NCI-H187 treated with DMSO at 0.1 percent for 48 hours (cell line): ENCODE measurements at places on chromosomes 3 and 15.

DNA sequence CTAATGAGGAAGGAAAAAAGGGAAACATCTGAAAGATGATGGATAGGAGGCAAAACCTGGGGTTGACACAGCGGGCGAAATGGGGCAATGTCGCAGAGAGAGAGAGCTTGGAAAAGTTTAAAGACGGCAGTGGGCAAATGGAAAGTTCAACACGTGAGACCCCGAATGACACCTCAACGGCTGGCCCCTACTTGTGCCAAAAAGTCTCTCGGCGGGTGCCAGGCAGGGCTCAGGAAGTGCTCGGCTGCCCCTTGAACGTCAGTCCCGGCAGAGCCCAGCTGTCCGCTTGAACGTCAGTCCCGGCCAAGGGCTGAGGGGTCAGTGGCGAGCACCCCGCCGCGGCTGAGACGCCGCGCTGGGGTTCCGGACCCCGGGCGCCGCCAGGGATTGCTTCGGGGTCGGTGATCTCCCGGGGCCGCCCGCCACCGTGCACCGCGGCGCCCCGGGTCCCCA, 658 bp downstream of the EOGT start:
- no peak for DNase-seq

DNA sequence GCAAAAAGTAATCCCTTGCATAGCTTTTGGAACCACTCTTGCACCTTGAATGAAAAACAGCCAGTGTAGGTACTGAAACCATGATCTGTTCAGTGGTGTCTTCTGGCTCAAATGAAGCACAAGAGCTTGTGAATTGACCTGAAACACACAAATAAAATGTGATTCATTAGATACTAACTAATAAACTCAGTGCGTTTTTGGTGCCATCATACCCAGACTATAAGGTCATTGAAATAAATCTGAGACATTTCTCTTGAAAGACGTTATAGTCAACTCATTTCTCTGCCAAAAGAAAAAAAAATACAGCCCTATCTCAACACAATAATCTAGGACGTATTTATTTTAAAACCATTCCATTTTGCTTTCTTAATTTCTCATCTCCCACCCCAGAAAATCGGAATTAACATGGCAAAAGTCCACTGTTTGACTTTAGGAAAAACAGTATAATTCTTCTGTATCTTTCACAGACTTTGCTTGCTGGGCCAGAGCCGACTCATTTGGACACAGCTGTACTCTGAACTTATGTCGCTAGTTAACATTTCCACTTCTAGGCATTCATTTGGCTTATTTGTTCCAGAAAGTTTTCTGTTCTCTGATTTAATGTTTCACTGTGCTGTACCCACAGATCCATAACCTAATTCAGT, 284.9 kb upstream of the TBL1XR1 start:
- no peak for DNase-seq

DNA sequence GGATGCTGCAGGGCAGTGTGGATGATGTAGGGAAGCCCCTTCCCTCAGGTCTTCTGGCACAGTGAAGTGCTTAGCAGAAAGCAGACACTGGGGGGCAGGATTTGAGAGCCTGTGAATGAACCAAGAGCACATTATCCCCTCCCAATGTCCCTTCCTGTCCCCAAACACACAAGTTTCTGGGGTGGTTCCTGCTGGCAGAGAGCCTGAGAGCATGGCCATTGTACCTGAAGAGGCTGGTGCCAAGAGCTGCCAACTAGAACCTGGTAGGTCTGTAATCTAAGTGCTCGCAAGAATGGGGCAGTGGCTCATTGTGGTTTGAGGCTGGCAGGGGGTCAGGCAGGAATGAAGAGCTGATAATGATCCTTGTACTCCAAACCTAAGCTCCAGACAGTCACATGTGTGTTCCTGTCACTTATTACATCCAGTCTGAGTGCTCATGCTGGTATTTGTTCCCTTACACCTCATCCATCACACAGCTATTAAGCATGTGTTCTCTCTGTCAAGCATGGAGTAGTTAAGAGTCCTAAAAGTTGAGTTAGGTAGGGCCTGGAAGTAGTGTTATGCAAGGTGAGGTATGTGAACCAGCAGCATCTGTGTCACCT, 6.7 kb upstream of the CCR1 start:
- peak; percentile 68 for DNase-seq

- DNase-seq: no peak
These were observed 202.7 kb downstream of the EDEM1 start for GRCh38 chr3:5390221-5390620.

DNA sequence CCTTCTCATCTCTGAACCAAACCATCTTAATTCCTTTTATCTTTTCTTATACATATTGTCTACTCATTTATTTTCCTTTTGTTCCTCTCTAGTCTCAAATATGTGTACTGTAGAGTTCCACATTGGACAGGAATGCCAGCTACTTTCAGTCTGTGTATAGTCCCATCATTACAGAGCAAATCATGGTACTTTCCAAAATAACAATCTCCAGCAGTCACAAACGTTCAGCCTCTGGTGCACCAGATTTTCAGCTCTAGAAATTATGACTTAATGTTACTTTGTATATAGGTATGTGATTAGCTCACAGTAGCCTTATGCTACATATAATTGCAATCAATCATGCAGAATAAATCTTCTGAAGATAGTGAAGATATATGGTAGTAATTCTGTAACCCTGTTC, 32.5 kb upstream of the TM4SF4 start:
- no peak for DNase-seq
